Stimulated activated CD4-positive, alpha-beta T cell treated with anti-CD3 and anti-CD28 coated beads, TNF-alpha, amount 100 ng/mL, for 4 hours (primary cell): ENCODE measurements at places on chromosomes 5 and 9.

DNA sequence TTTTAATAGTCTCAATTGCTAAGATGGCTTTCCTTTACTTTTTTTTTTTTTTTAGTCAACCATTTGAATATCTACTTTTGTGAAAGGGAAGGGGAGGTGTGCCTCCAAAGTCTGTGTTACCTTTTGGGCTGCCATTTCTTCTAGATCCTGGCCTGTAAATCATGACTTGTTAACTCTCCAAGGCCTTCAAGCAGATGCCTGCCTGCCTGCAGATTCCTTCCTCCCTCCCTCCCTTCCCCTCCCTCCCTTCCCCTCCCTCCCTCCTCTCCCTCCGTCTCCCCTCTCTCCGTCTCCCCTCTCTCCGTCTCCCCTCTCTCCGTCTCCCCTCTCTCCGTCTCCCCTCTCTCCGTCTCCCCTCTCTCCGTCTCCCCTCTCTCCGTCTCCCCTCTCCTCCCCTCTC, 73.1 kb downstream of the COMMD10 start:
- DNase-seq = no peak

GRCh38 chr9:136372561-136373299, 739 bp downstream of the CARD9 start:
- no peak for DNase-seq

DNA sequence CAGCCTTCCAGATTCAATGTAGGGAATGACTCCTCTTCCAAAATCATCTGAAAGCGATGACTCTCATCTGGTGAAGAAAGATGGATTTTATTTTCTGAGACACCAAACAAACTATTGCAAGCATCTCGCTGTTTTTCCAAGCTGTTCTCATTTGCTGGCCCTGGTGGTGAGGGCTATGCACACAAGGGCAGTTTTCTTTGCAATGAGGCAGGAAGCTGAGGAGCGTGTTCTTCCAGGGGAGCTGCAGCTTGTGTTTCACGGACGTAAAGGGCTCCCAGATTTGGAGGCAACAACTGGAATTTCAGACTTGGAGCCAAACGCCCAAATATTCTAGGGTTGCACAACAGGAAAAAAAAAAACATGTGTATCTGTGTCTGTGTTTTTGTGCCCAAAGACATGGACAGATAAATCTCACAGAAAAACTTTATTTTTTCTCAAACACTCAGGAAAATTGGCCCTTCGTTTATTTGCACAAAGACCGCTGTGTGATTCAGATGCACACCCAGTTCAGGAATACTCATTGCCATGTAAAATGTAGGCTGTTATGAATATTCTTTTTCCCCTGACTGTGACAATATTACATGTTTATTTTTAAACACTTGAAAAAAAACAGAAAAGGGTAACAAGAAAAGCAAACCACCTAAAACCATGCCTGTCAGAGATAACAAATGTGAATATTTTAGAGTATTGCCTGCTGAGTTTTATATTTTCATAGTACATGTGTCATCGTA, 151.3 kb downstream of the GAS1 start:
- no peak for DNase-seq

DNA sequence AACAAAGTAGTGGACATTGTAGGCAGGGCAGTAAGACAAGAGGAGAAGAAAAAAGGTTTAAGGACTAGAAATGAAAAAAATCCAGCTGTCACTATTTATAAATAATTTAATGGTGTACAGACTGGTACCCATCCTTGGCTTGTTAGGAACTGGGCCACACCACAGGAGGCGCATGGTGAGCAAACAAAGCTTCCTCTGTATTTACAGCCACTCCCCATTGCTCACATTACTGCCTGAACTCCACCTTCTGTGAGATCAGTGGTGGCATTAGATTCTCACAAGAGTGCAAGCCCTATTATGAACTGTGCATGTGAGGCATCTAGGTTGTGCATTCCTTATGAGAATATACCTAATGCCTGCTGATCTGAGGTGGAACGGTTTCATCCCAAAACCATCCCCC, 62.6 kb upstream of the DMAC1 start:
- DNase-seq = no peak

GRCh38 chr5:45695804-45696156, 400 bp downstream of the HCN1 start:
- DNase-seq = no peak

DNA sequence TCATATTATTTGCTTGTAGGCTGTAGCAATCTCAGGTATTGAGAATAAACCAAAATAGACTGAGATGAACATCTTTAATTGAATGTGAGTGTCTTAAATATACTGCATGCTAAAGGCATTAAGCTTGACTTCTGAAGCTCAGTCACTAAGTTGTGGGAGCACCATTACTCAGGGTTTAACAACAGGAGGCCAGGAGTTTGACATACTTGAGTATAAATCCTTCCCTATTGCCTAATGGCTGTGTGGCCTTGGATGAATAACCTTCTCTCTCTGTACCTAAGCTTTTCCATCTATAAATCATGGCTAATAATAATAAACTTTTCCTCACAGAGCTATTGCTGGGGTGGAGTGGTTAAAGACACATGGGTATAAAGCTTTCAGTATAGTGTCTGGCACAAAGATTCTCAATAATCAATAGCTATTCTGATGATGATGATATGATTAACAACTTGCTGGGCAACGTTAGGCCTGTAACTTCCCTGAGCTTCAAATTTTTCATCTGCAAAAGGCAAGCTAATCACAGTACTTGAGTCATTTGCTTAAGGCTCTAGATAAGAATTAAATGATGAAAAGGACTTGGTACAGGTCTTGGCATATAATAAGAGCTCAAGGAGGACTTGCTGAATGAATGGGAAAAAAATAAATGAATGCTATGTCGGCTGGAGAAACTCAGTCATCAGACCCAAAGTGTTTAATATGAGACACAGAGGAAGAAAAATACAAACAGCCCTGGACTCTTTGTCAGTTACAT, 174.0 kb upstream of the IL12B start:
- DNase-seq = no peak

DNA sequence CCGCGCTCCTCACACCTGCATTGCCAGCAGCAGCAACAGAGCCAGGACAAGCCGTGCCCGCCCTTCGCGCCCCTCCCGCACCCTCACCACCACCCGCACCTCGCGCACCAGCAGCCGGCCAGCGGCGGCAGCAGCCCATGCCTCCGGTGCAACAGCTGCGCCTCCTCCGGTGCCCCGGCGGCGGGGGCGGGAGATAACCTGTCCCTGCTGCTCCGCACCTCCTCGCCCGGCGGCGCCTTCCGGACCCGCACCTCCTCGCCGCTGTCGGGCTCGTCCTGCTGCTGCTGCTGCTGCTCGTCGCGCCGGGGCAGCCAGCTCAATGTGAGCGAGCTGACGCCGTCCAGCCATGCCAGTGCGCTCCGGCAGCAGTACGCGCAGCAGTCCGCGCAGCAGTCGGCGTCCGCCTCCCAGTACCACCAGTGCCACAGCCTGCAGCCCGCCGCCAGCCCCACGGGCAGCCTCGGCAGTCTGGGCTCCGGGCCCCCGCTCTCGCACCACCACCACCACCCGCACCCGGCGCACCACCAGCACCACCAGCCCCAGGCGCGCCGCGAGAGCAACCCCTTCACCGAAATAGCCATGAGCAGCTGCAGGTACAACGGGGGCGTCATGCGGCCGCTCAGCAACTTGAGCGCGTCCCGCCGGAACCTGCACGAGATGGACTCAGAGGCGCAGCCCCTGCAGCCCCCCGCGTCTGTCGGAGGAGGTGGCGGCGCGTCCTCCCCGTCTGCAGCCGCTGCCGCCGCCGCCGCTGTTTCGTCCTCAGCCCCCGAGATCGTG, 517 bp downstream of the KCNN2 start:
- DNase-seq = no peak

DNA sequence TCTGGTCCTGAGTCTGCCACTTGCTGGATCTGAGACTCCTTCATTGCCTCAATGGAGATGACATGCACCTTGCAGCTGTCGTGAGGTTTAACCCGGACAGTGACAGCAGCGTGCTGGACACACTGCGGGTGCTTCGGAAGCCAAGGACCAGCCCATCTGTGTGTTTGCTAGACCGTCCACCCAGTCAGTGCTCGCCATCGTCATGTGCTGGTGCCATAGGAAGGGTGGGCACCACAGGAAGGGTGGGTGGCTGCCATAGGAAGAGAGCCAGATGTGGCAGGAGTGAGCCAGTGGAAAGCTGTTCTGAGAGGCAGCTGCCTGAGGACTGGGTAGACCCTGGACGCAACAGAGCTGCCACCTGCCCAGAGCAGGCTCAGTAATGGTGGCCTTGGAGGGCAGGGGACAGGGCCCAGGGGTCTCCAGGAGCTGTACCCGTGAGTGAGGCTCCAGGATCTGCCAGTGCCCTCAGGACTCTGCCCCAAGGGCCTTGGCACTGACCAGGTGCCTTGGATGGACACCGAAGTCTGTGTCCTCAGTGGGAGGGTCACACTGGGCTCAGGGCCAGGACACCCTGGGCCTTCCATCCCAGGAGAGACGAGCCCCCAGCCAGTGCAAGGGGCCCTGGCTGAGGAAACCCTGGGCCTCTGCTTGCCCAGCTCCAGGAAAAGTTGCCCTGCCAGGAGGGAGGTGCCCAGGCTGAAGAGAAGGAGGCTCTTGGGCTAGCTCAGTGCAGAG, 21.8 kb downstream of the FLT4 start:
- no peak for DNase-seq

DNA sequence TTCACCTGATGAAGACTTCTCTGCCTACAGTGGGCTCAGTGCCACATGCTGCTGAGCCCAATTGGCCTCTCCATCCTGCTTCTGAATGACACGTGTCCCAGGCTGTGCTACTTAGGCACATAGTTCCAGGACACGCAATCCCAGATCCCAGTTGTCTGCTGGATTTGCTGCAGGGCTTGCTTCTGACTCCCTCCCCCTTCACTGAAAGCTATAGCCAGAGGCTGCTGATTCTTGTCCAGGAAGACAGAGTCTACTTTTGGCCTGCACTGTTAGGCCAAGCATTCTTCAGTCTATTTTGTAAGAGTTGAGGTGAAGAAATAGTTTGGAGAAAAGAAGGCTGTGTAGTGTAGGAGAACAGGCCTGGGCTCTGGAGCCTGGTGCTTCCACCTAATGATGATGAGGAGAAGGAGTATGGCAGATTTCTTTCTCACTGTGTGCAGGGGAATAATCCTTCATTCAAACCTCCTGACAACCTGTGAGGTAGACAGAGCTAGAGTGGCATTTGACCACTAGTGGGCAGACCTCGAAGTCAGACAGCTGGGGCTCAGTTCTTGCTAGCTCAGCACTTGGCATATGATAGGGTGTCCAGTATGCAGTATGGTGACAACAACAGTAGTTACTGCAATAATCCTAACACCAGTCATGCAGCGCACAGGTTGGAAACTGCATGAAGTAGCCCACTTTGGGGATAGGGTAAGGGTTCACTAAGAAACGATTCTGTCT, 19.5 kb upstream of the ASPN start:
- DNase-seq = no peak

DNA sequence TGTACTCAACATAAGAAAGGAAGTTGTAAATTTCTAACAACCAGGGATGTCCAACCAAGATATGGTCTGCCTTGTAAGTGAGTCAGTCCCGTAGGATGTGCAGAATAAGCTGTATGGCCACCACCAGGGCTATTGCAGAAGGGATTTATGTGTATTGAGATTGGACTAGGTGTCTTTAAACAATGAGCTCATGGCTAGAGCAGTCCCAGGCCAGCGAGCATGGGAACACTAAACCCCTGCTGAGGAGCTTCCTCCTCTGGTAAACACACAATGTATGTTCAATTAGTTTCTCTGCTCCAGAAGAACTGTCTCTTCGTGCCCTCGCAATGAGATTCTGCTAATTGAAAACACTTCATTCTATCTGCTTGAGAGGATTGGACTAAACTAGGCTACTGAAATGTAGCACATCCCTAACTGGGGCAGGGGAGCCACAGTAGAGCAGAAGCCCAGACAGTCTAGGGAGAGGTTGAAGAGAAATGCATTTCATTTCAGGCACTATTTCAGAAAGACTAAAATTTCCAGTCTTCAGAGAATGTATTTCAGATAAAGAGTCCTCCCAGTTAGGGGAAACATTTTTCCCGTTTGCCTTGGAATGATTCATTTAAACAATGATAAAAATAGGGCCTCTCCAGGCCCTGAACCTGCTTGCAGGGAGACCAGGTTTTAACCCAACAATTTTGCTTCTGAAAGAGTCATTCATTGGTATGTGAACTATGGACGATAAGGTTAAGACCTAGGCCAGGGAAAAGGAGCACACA, 154.7 kb downstream of the FAM114A2 start:
- DNase-seq = no peak

GRCh38 chr5:172805736-172806255, 28.3 kb upstream of the ERGIC1 start:
- DNase-seq = no peak

GRCh38 chr5:79963261-79964061, 27.6 kb downstream of the MTX3 start:
- DNase-seq = no peak

DNA sequence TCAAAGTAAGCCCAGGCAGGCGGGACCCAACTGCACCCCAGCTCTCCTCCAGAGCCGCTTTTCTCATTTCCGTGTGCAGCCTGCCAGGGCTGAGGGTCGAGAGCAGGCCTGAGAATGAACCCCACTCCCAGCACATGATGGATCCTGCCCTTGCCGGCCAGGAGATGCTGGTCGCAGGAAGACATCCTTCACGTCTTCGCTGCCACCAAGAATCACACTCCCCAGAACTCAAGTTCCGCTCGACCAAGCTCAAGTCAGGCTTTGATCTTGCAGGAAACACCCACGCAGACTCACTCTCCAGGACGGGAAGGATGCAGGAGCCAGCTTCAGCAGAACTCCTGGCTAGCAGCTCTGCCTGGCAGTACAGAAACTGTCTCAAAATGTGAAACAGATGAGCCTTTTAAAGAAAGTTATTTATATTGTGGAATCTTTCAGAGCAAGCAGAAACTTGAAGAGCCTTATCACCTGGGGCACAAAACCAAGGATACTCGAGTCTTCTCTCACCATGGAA, 102.4 kb downstream of the ROR2 start:
- DNase-seq = no peak

DNA sequence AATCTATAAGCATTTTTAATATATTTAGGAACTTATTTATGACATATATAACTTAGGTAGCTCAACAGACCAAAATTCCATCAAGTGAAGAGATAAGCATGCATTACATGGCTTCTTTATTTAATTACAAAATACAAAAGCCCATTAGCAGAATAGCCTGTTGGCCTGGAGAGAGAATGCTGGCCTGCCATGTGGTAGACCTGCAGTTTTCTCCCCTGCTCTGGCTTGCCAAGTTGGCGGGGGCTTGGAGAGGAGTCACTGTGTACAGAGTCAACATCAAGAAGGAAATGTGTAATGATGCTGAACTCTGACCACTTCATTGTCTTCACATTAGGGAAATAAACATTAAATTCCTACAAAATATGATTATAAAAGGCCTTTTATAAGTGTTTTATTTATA, 69.8 kb upstream of the CNTLN start:
- DNase-seq = no peak

DNA sequence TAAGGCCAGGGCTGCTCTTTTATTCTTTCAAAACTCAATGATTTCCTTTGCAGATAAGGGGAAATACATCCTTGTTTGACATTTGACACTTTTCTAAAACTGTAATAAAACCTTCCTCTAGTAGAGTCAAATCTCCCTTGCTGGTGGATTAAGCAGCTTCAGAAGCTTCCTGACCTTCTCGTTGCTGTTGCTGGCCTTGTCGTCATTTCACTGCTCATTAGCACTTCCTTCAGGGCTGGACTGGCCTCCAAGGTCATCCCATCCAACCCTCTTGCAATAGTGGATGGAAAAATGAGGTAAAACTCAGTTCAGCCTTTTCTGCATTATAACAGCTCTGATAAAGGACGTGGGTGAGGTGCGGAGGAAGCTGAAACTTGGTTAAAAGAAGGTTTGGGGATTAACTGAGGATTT, 1.1 kb upstream of the ADAMTSL1 start:
- DNase-seq = no peak
